ENCODE measurements at places on chromosomes 2 and 18.

DNA sequence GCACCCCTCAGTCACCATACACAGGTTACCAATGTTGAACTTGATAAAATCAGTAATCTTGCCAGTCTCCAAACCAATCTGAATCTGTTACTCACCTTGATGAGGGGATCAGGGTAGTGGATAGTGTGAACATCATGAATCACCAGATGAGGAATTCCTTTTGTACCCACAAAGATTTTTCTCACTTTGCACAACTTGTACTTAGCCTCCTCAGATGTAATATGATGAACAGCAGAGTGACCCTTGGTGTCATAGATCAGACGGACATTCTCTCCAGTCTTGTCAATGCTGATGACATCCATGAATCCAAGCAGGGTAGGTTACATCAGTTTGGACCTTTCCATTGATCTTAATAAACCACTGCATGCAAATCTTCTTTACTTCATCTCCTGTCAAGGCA is 54.7 kb downstream of the MDH1 start:
- DNase-seq = peak; percentile 61

DNA sequence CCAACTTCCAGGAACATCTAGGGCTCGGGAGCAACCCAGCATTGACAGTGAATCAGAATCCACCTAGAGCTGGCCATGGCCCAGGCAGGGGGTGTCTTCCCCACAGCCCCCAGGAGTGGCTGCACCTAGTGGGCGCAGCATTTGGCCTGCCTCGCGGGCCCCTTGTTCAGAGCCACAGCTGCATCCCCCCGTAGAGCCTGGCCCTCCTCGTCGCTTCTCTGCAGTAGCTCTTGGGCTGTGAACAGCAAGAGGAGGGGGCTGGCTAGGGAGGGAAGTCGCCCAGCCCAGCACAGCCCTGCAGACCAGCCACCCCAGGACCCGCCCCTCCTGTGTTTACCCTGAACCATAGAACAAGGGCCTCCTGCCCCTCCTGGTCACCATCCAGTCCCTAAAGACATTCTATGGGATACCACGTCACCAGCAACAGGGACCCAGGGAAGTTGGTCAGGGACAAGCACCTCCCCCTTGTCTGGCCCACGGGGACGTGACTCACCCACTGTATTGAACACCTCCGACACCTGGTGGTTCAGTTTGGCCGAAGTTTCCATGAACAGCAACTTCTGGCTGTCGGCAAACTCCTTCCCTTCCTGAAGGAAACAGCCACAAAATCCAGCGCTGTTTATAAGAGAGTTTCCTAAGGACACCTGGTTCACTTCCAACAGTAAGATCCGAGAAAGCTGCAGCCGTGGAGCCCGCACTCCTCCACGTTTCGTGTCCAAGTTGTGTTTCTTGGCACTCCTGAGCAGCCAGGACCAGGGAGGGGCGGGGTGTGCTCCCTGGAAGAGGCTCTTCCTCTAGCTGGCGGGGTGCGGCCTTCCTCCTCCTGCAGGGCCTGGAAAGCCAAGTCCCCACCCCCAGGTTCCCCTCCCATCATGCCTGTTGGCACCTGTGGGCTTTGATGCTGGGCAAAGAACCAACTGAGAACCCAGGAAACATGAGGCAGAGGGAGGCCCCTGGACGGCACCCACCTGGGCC is 8.8 kb downstream of the PRLH start:
- peak; percentile 78 for DNase-seq

DNA sequence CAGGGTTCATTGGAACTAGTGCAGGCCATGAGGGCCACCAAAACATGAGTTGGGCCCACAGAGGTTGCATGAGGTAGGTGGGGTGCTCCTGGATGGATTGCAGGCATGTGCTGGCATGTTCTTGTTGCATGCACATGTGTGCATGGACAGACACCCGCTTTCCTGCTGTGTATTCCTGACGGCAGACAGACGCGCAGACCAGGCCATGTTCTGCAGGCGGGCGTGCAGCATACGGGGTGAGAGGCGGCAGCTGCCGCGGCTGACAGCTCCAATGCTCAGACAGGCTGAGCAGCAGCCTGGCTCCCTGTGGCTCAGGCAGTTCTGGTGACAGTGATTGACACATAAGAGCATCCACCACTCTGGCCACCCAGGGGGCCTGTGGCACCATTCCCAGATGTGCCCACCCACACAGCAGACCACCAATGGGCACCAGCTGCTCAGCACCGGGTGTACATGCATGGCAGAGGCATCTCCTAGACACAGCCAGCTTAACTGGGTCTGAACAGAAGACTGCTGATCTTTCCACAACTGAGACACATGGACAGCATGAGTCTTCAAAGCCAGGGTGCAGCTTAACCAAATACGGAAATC is 21.2 kb downstream of the HS1BP3 start:
- DNase-seq = no peak

- DNase-seq = no peak
Observed at GRCh38 chr2:225865468-225865867, 466.0 kb downstream of the NYAP2 start.

DNA sequence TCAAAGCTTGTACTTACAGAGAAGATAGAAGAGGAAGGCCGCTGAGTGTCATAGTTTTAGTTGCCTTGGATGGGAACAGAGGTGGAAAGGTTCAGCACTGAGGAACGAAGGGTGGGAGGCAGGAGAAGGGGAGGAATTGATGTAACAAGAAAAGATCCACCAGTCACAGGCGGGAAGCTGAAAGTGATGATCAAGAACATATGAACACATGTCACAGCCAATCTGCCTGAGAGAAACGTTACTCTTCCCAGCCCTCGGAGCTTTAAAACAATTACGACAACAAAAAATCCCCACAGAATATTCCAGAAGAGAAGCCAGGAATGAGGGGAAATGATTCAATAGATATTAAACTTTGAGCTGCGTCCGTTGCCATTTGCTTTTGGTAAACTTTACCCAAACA is 87.1 kb downstream of the TSHZ1 start:
- no peak for DNase-seq

DNA sequence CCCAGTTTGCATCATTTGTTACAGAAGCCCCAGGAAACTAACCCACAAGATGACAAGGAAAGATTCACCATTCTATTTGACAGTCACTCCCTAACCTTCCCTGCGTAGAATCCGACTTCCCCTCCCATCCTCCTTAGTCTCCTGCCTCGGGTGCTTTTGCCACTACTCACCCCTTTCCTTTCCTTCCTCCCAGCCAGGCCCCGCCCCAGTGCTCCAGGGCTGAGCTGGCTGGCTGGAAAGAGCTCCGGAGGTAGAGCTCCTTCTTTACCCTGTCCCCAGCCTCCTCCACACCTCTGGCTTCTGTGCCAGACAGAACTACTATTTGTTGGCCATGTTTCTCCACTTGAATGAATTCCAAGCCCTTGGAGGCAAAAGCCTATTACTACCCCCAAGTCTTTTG is 317.6 kb upstream of the NCKAP5 start:
- DNase-seq = peak; percentile 61

GRCh38 chr2:198268519-198268918 is 464.1 kb downstream of the PLCL1 start:
- no peak for DNase-seq

- DNase-seq = no peak
Observed at GRCh38 chr2:65974067-65974723, 460.7 kb upstream of the MEIS1 start.

DNA sequence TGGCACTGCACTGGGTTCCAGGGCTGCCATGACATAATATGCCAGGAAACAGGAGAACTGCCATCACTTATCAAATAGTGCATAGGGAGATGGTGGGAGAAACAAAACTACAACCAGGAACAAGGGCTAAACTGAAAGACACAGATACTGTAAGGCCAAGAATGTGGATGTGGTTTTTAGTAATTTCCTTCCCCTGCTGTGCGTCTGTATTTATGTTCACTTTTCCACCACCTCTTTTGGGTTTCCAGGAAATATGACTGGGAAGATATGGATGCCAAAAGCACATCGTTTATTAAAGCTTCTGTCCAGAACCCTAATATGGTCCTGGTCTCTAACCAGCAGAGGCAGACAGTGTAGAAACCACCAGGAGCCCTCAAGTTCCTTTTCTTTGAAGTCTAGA is 759.7 kb upstream of the FANCL start:
- no peak for DNase-seq

DNA sequence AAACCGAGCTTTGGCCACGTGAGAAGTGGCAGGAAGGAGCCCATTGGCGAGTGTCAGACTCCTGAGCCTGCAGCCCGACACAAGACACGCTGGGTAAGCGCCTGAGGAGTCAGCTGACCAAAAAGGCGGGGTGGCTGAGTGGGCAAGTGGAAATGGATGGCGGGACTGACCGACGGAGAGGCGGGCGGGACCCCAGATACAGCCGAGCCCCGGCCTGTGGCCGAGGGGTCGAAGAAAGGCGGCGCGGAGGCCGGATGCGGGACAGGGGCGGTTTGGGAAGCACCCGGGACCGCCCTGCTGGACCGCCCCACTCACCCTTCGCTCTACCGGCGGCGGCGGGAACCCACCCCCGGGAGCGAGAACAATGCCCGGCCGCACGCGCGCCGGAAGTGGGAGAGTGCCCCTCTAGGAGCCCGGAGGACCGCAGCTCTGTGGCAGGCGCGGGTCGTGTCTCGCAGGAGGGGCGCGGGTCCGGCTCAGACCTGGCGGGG is 22.8 kb downstream of the ZSCAN30 start:
- no peak for DNase-seq

- no peak for DNase-seq
Observed at GRCh38 chr2:45895241-45895861, 243.9 kb downstream of the PRKCE start.

GRCh38 chr2:137924019-137924418 is 40.3 kb upstream of the HNMT start:
- no peak for DNase-seq
